ACHN (cell line): ENCODE measurements at places on chromosomes 4 and X.

- DNase-seq: no peak
Observed at GRCh38 chr4:103774326-103774825, 54.6 kb upstream of the TACR3 start.

- DNase-seq: peak; percentile 70
Observed at GRCh38 chr4:158020176-158020575, 152.6 kb downstream of the GASK1B start.

- DNase-seq: no peak
Observed at GRCh38 chr4:1576304-1576960, 107.7 kb downstream of the FAM53A start.

DNA sequence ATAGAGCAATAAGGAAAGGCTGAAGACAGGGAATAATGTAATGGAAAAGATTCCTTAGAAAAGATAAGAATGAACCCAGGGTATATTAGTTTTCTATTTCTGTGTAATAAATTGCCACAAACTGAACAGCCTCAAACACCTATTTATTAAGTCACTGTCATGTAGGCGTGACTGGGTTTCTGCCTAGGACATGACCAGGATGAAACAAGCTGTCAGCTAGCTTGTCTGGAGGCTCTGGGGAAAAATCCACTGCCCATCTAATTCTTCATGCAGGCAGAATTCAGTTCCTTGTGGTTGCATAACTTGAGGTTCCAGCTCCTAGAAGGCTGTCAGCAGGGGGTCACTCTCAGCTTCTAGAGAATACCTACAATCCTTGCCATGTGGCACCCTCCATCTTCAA, 277.7 kb downstream of the TMA16 start:
- no peak for DNase-seq

- no peak for DNase-seq
Observed at GRCh38 chrX:16284842-16285241, 117.6 kb downstream of the MAGEB17 start.
